ENCODE measurements at places on chromosomes 5 and 9.

- DNase-seq, result no peak
Observed at GRCh38 chr5:32302835-32303754, 9.6 kb downstream of the MTMR12 start.

DNA sequence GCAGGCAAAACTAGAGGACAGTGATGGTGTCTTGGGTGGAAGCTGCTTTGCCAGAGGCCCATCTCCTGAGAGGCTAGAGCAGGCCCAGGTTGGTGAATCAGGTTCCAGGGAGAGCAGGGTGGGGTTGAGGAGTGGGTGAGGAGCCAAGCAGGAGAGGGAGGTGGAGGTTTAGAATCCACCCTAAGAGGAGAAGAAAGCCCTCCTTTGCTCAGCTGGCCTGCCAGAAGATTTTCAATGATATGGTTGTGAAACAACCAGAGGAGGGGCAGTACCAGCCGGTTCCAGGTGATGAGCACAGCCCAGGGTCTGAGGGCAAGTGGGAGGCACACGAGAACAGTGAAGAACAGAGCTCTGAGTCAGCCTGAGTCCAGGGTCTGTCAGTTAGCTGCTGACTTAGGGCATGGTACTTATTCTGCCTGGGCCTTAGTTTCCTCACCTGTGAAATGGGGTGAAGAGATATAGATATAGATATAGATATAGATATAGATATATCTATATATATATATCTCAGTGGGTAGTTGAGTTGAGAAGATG lies 17.8 kb downstream of the PPARGC1B start:
- no peak for DNase-seq

- peak; percentile 57 for DNase-seq
Observed at GRCh38 chr5:62354028-62354874, 48.2 kb downstream of the KIF2A start.

GRCh38 chr5:55934115-55934613 lies 60.6 kb downstream of the IL6ST start:
- DNase-seq, result no peak

DNA sequence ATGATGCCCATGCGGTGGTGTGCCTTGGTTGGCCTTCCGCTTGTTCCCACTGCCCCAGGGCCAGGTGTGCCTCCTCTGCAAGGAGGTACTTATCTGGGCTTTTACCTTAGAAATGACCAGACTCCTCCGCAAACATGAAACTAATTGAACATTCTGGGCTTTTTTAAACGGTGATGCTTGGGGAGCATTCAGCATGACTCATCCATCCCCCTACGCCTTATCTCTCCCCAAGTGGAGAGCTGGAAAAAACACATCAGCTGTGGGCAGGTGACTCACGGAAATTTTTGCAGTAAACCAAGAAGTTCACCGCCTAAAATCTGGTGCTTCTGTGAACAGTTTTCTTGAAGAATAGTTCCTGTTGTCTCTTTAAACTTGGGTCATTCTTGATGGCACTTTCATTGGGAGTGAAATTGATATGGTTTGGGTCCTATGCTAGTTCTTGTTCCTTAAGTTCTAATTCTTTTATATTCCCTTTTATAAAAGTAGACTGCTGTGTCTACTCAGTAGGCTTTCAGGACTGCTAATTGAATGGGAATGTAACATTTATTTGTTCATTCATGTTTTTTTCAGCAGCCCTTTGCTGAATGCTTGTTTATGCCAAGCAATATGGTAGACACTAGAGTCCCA lies 39.6 kb downstream of the SFXN1 start:
- DNase-seq, result no peak
